ENCODE measurements at places on chromosomes 16 and 17.

GRCh38 chr17:2421315-2422147 is 20.7 kb upstream of the MNT start:
- peak; percentile 42 for DNase-seq

DNA sequence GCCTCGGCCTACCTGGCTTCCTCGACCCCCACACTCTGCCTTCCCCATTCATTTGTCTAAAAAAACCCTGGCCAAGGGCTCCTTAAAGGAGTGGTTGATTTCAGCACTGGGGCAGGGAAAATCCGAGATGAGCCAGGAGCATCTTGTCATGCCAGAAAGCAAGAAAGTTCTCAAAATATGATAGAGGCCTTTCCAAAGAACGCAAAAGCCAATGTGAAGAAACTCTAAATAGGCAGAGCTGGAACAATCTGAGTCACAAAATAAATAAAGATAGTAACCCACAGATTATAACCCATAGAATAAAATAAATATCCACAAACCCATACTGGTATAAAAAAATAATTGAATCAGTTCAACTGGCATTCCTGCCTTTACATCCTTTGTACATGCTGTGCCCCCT is 192.3 kb upstream of the SALL1 start:
- DNase-seq: no peak

DNA sequence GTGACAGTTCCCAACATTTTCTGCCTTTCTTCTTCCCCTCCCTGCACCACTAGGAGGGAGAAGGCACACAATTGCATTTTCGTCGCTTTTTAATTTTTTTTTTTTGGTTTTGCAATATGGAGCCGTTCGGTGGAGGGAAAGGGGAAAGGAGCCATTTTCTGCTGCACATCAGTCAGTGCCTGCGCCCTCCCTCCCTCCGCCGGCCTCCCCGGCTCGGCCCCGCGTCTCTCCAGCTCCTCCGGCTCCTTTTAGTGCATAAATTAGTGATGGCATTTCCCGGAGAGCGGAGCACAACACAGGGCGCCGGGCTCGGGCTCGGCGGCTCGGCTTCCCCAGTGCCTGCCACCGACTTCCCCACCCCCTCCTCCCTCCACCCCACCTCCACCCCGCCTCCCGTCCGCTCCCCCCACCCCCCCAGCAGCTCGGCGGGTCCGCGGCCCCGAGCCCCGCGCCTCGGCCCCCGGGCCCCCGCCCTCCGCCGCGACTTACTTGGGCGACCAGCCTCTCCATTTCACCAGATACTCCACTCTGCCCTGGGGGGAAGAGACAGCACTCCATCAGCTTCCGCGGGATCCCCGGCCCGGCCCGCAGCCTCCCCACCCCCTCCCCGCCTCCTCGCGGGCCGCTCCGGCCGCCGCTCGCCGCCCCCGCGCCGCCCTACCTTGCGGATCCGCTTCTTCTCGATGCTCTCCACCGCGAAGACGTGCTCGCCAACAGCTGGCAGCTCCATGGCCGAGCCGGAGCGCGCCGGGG is 542 bp downstream of the CBX4 start:
- no peak for DNase-seq

DNA sequence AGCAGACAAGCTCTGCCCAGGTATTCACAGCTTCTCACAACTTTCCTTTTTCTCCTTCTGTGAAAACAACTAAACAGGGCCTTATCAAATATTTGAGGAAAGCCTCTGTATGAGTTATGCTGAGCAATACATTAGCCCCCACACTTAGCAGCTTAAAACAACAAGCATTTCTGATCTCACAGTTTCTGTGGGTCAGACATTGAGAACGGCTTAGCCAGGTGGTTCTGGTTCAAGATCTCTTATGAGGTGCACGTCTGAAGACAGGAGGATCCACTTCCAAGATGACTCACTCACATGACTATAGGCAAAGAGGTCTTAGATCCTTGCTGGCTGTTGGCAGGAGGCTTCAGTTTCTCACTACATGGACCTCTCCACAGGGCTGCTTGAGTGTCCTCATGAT is 181.4 kb upstream of the WSCD1 start:
- no peak for DNase-seq

DNA sequence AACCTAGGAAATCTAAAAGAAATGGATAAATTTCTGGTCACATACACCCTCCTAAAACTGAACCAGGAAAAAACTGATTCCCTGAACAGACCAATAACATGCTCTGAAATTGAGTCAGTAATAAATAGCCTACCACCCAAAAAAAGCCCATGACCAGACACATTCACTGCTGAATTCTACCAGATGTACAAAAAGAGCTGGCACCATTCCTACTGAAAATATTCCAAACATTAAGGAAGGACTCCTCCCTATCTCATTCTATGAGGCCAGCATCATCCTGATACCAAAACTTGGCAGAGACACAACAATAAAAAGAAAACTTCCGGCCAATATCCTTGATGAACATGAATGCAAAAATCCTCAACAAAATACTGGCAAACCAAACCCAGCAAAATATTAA is 52.9 kb downstream of the TTC19 start:
- DNase-seq: no peak

GRCh38 chr16:27112093-27112811 is 45.5 kb downstream of the C16orf82 start:
- no peak for DNase-seq
